HAP-1 (cell line): ENCODE measurements at places on chromosomes 4 and X.
A peak's percentile ranks its signal among the peaks of the same experiment; 100 is the strongest.

- no peak for DNase-seq
These were observed 322.4 kb downstream of the ARHGAP10 start for GRCh38 chr4:148054275-148054674.

- DNase-seq, result no peak
These were observed 83.6 kb downstream of the DNAAF6 start for GRCh38 chrX:107290019-107290418.

- peak; percentile 45 for DNase-seq
These were observed 39.2 kb upstream of the TLR3 start for GRCh38 chr4:186029571-186030398.

GRCh38 chrX:101659601-101660063 lies at the start of gene ARMCX2:
Gene ARMCX2, minus strand, starts transcription at chrX:101659850. Its CDS starts 2,262 bp downstream, at chrX:101657588.
- DNase-seq, result no peak

GRCh38 chrX:133670383-133670782 lies 255.1 kb upstream of the GPC4 start:
- peak; percentile 69 for DNase-seq
